Osteoblast (primary cell): ENCODE measurements at places on chromosomes 1 and 21.

- no peak for DNase-seq
These were observed 68.7 kb upstream of the LRIF1 start for GRCh38 chr1:111032295-111032897.

DNA sequence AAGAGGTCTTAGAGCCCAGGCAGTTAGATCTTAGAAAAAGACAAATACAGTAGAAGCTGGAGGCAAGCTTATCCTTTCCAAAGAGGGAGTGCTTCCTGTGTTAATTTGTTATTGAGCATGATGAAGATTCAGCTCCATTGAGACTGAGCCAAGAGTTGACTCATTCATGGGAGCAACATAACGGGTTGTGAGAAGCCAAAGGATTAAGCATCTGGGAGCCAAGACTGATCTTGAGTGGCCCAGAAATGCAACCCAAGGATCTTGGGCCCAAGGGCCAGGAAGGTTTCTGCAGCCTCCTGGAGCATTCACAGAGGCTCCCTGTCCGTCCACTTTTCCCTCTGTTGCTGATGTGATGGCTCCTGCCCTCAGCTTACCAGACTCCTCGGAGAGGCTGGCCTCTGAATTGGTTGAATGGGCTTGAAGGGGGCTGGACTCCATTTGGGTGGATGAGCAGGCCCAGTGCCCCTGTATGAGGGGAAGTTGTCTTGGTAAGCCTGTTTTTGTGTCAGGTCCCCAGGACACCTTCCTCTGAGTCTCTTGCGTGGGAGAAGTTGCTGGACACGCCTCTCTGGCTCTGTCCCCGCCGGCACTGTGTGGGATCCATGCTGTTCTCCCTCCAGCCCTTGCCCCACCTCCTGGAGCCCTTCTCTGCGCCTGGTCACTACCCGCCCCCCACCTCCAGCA, 42.4 kb downstream of the PDE9A start:
- peak; percentile 80 for DNase-seq

DNA sequence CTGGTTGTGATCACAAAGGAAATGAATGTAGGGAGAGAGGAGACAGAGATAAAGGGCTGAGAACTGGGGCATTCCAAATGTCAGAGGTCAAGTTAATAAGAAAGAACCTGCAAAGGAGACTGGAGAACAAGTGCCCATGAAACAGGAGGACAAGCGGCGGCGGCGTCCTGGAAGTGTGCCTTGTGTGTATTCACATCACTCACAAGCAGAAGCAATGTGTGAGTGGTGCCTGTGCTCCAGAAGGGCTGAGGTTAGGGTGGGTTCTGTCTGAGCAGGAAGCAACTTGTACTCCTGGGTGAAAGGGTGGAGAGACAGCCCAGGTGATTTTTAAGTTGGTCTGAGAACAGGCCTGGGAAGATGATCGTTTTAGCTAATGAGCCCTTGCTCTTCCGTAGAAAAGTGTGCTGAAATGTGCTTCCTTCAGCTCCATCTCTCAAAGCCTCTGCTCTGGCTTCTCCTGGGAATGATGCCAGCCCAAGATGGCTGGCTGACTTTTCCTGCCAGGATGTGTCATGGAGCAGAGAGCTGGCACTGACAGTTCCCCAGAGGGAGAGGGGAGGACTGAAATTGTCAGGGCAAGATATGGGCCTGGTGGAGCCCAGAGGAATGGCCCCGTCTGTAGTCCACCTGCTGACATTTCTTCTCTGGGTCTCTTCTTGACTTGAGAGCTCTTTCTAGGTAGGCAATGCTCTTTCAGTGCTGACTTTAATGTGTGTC, 25.1 kb upstream of the PLEKHA6 start:
- DNase-seq = peak; percentile 87

- no peak for DNase-seq
These were observed 21.0 kb downstream of the KCND3 start for GRCh38 chr1:111968511-111968910.

DNA sequence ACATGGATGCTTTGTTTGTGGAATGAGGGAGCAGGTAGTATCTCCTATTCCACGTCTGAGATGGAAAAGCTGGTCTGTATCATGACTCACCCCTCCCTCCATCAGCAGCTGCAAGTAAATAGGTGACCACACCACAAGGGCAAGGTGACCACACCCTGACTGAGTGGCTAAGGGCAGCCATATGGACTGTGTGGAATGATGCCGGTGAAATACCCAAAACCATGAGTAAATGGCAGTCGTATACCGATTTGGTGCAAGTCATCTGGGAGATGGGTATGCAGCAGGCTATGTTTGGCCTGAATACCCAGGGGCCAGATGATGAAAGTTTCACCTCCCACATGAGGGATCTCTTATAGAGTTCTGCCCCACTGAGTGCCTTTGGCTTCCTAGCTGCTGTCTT, 15.8 kb upstream of the UBE2U start:
- DNase-seq = no peak

- DNase-seq = peak; percentile 90
These were observed 76.3 kb downstream of the NPHP4 start for GRCh38 chr1:5915587-5916571.

GRCh38 chr1:5551274-5551975, 440.8 kb downstream of the NPHP4 start:
- no peak for DNase-seq

DNA sequence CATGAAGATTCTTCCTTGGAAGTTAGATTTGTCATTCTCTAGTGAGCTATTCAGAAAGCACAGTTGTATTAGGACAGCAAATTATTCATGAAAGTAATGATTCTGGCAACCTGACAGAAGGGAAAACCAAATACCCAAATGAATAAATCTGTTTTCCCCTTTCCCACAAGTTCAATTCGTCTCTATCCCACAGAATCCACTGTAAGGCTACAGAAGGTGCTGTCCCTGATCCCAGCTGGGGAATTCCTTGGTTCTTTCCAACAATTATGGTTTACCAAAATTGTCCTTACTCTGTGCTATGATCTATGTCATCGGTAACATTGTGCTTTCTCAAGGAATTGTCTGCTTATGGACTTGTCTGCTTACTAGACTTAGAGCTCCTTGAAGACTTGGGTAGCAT, 104.2 kb downstream of the FASLG start:
- DNase-seq = no peak

GRCh38 chr1:201891451-201892045, 2.9 kb downstream of the SHISA4 start:
- no peak for DNase-seq

DNA sequence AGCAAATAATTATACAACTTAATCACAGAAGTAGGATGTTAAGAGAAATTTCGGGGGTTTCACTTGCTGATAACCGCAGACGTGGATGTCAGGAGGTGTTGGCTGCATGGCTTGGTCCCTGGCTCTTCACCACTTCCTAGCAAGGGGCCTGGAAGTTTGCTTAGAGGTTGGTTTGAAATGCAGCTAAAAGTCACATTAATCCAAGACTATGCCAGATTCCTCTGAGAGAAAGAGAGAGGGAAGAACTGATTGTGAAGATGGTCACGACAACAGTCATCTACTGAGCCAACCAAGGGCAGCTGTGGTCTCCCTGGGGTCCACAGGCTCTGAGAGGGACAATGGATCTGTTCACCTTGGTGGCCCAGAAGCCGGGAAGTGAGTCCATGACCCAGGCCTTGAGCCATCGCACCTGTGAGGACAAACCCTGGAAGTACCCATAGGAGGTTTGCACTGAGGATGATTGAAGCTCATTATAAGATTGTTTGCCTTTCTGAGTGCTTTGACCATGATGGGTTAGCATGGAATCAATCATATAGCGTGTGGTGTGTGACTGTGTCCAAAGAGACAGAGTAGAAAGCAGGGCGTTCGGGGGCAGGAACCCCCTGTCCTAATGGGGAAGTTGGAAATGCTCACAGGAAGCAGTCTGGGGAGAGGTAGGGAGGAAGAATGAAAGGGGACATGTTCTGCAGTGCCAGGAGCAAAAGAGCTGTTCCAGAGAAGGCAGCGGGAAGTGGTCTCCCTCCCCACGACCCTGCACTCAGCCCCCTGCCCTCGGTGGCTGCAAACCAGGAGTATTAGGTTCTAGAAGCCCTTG, 47.1 kb downstream of the UMODL1 start:
- DNase-seq = peak; percentile 65
